ENCODE measurements at places on chromosomes 1 and 21. TPM values are rescaled to one million over a fixed set of nuclear protein-coding genes. Genes with fewer than 3 reads are reported as not detected.

DNA sequence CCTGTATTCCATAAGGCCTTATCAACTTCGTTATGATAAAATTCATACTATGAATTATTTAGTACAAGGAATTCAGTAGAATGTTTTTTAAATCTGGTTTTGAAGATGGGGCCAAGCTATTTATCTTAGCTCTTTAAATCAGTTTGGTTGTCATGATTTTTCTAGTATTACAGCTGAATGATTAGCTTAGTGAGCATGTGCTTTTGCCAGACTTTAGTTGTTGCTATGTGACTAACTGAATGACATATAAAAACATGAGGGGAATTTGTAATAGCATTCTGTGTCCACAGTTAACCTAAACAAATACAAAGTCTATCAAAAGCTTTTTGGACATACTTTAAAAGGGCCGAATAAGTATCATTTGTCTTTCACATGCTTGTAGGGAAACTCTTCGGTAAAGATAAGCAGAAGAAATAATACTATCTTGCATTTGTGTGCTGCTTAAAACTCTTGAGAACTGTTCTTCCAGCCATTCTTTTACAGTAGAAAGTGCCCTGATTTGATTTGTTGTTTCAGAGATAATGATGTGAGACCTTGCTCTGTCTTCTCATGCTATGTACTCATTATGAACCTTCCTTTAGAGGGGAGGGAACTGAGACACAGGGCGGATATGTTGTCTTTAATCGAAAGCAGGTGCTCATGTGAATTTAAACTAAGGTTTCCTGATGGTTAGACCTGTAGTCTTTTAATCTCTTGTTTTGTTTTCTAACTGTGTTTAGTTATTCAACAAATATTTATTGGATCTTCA is 18.8 kb downstream of the NEK7 start:
- no peak for DNase-seq

GRCh38 chr1:208423526-208423925 is 179.3 kb upstream of the PLXNA2 start:
- no peak for DNase-seq

DNA sequence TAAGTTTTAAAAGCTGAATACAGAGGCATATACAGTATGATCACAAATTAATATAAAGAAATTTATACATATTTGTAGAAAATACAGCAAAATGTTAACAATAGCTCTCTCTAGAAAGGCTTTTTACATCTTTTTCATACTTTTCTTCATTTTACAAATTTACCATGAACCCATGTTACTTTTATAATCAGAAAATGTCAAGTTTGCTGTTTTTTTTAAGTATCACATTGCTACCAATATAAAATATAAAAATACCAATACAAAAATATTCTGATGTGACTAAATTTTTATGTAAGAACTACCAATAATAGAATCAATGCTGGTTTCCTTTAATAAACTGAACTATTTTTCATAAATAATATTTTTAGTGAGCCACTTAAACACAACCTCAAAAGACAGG is 84.4 kb upstream of the TTC39A start:
- DNase-seq, result no peak

DNA sequence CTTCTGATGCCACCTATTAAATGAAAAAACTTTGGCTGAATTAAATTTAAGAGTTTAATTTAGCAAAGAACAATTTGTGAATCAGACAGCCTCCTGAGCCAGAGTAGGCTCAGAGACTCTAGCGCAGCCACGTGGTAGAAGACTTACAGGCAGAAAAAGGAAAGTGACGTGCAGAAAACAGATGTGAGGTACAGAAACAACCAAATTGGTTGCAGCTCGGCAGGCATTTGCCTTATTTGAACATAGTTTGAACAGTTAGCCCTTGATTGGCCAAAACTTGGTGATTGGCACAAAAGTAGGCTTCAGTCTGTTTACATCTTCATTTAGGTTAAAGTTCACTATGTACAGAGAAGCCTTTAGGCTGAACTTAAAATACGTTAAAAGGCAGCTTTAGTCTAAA is 22.9 kb downstream of the TCP10L start:
- peak; percentile 70 for DNase-seq

GRCh38 chr1:46204406-46204742 is 1.2 kb downstream of the LURAP1 start:
- no peak for DNase-seq

GRCh38 chr1:64909031-64909430 is 57.3 kb downstream of the JAK1 start:
- no peak for DNase-seq

- DNase-seq, result no peak
Observed at GRCh38 chr1:98839840-98840239, 164.8 kb downstream of the PLPPR5 start.

Gene TBX19
- 2.2 TPM for total RNA-seq

Gene MSH4
- 0.16 TPM for total RNA-seq

Gene PSMG1
- total RNA-seq, result 96.7 TPM

Gene PRAMEF6
- not detected for total RNA-seq
